ENCODE measurements at places on chromosomes 2 and 18.
A peak's percentile ranks its signal among the peaks of the same experiment; 100 is the strongest.

DNA sequence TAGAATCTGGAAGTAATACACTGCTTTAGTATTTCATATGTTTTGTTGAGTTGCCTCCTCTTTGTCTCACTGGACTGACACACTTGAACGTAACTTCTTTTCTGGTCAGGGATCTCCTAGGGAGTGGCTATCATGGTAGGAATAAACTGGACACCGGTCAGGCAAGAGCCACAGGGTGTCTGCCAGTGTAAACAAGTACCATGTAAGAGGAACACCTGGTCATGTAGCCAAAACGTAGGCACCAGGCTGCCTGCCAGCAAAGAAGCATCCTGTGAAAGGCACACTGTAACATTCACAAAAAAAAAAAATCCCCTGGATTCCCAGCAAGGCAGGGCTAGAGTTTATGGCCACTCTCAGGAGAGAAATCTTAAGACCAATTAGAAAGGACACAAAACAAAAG lies 372.8 kb upstream of the RND3 start:
- DNase-seq, result no peak

DNA sequence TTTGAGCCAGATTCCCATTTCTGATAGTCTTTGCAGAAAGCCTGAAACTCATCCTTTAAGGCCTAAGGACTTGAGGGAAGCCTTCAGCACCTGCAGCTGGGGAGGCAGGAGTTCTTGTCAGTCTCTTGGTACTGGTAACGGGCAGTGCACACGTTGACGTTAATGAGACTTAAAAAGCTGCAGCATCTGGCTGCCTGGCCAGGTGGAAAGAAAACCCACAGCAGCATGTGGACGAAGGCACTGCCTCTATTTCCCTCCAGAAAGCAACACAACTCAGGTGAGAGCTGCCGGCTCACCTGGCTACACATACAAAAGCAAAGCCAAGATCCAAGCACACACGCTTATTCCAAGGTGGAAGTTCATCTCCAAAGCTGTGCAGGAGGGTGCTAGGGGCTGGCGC lies 178.8 kb downstream of the ANAPC1 start:
- no peak for DNase-seq

GRCh38 chr2:68811364-68811763 lies 59.8 kb downstream of the BMP10 start:
- DNase-seq, result peak; percentile 57

GRCh38 chr18:74957588-74958224 lies 251.2 kb downstream of the PTGR3 start:
- no peak for DNase-seq

DNA sequence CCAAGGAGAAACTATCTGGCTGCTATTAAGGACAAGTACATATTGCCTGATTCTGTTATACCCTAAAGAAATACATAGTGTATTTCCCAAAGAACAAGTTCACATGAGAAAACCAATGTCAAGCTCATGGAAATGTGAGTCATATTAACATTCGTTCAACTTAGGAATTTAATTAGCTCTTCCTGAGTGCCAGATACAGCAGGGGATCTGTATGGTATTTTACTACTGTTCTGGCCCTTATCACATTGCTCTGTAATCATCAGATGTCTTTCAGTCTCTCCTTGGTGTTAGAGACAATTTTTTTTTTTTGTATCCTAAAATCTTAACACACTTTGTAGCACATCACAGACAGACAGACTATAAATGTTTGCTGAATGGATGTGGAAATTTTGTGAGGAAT lies 395.0 kb upstream of the CRIM1 start:
- no peak for DNase-seq

- DNase-seq, result peak; percentile 52
These were observed 83.7 kb downstream of the SDC1 start for GRCh38 chr2:20141056-20141762.

DNA sequence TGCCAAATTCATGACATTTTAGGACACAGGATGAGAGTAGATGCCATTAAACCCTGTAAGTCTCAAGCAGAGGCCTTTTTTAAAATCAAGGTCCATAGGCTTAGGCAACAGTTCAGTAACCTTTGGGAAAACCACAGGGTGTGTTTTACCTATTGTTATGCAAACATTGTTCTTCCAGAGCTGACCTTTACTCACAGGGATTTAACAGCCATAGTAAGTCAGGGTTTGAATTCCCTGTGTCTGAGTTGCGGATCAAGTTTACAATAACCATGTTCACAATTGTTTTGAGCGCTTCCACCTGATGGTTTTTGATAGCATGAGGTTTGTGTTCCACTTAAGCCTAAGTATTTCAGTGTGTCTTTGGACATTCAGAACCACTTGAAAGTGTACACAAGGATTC lies 160.1 kb upstream of the BOD1L2 start:
- no peak for DNase-seq

DNA sequence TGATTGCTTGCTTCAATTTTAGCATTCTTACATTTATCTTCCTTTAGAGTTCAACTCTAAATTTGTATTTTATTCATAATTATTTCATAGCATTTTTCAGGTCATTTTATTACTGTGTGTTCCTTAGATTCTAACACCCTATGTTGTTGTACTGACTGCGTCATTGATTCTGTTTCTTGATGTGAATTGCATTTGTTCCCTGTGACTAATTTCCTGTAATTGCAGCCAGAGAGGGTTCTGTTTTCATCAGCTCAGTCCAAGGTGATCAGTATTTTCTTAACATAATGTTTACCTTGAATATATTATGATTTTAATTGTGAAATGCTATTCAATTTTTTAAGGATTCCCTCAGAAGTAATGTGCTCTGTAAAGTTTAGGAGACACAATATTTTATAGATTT lies 970.2 kb upstream of the PIK3C3 start:
- DNase-seq, result no peak

DNA sequence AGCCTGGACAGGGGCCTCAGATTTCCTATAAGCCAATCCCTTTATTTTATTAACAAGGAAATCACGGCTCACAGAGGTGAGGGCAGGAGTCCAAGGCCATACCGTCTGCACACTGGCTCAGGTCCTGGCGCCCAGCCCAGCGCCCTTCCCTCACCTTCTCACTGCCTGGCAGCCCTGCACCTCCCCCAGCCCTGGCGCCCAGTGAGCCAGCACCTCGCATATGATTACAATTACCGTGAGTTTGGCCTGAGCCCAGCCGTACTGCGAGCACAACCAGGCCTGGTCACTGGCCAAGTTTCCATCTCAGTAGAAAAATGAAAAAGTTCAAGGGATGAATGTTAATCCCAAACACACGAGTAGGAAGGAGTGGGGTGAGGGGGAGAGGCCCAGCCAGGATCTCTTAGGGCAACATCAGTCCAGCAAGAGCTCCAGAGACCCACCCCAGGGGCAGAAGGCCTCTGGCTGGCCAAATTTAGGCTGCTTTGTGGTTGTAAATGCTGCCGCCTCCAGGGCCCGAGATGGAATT lies 68.4 kb downstream of the MCFD2 start:
- no peak for DNase-seq

DNA sequence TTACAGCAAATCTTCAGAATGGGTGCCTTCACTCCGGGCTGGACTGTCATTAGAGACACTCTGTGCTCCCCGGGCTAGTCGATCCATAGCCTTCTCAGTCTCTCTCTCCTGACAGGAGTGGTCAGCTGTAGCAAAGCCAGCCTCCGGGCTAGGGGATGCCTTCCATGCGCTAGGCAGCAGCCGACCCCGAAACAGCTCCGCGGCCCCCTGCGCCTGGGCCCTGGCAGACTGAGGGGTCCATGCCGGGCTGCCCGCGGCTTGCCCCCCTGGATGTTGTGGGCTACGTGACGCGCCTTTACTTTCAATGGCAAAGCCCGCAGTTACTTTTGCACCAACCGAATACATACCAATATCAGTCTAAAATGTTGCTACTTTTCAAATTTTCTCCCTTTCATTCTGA lies 1447.2 kb downstream of the LRP1B start:
- no peak for DNase-seq

- no peak for DNase-seq
These were observed 35.9 kb downstream of the KLF7 start for GRCh38 chr2:207129821-207130220.

DNA sequence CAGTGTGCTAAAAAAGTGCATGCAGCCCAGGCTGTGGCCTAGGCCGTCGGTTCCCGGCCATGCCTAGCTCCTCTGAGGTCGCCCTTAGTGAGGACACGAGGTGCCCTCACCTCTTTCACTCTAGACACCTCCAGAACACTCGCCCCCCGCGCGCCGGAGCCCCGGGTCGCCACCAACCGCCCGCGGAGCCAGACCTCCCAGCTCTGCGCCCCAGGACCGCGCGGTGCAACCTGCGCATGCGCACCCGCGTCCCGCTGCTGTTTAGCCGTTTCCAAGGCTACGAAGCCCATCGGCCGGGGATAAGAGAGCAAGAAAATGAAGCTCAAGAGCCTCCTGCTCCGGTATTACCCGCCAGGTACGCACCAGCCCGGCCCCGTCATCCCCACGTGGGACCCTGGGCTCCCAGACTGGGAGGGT lies at the start of gene DAW1:
Gene DAW1 (plus strand): TSS at position 257 of the 417 bp plus-strand sequence. CDS start 59 bp downstream, at position 316.
- DNase-seq, result peak; percentile 38
